Osteoblast (primary cell): ENCODE measurements at places on chromosomes 2 and 18. TPM values are rescaled to one million over a fixed set of nuclear protein-coding genes. Genes with fewer than 3 reads are reported as not detected.

DNA sequence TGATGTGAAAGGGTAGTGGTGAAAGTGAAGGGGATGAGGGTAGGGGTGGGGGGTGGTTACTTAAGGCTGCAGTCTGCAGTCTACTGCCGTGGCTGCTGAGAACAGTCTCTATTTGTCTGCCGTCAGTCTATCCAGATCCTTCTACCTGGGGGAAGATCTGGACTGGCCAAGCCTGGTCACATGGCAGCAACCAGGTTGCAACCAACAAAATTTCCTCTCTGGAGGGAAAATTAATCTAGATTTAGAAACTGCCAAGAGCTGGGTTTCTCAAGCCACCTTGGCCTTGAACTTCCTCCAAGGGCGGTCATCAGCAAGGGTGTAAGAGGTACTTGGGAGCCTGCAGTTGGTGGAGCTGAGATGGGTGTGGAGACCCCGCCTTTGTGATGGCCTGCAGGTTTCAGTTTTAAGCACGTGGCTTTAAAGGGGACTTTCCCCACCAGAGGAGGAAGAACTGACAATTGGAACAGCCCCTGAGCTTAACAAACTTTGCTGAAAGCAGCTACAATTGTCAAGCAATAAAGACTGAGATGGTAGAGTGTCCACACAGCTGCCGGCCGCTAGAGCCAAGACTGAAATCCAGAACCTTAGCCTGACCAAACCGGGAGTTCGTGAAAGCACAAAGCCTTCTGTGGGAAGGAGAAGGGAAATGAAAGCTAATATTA is 31.4 kb upstream of the KCMF1 start:
- H3K27ac ChIP-seq, result no peak overlapping the region
- H3K4me3 ChIP-seq, result no peak overlapping the region
- no peaks in the 10 kb centered on the region for H3K27me3 ChIP-seq

DNA sequence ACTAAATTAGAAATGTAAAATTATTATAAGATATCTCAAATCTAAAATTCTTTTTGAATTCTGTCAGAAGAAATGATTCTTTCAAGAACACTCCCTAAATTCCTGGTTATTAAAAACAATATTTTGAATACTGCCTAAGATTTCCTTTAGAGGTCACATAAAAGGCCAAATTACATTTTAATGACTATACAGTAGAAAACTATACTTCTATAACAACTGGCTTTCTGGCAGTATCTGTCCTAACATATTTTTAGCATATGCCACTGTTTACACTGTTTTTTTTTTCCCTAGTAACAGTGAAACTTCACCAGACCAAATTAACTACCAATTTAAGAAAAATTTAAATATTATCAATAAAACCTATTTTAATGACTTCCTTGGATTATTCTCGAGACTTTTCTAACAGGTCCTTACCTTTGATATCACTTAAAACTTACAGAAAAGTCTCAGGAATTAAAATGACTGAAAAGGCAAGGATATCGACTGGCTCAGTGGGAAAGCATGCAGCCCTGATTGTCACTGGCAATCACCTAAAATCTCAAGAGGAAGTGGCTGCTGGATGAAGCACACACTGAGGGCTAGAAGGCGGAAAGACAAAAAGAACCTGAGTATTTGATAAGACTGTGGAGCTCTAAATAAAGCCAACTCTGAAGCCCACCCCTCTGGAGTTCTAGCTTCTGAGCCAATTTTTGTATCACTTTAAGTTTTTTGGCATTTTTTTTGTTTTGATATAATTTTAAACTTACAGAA is 59.6 kb downstream of the SPIRE1 start:
- H3K36me3 ChIP-seq, result no peaks in the 10 kb centered on the region
- DNase-seq, result peak; percentile 35
- peaks cover 40% of the 10 kb centered on the region for H3K4me1 ChIP-seq
- peak overlapping the region; percentile 94 for H3K27ac ChIP-seq
- no peak overlapping the region for H3K4me3 ChIP-seq

GRCh38 chr18:13067124-13067523 is 76.0 kb downstream of the CEP192 start:
- no peak overlapping the region for H3K4me3 ChIP-seq
- no peaks in the 10 kb centered on the region for H3K4me1 ChIP-seq
- H3K36me3 ChIP-seq, result peaks cover 38% of the 10 kb centered on the region
- H3K27ac ChIP-seq, result no peak overlapping the region
- H3K27me3 ChIP-seq, result no peaks in the 10 kb centered on the region
- no peak for DNase-seq

- H3K36me3 ChIP-seq, result no peaks in the 10 kb centered on the region
- peak overlapping the region; percentile 51 for H3K4me3 ChIP-seq
- peak; percentile 68 for DNase-seq
- H3K4me1 ChIP-seq, result peaks cover 5% of the 10 kb centered on the region
These were observed 8.4 kb upstream of the SP9 start for GRCh38 chr2:174326161-174327020.

- peak; percentile 94 for DNase-seq
- H3K36me3 ChIP-seq, result no peaks in the 10 kb centered on the region
- H3K4me1 ChIP-seq, result peaks cover 14% of the 10 kb centered on the region
- no peaks in the 10 kb centered on the region for H3K27me3 ChIP-seq
- H3K27ac ChIP-seq, result peak overlapping the region; percentile 82
These were observed 83.3 kb upstream of the ID2 start for GRCh38 chr2:8598295-8599165.

The CAVIN2 gene
- total RNA-seq, result 1.2 and 1.8 TPM in 2 replicates
